NCI-H510A treated with DMSO at 0.1 percent for 48 hours (cell line): ENCODE measurements at places on chromosomes 13 and 19.

DNA sequence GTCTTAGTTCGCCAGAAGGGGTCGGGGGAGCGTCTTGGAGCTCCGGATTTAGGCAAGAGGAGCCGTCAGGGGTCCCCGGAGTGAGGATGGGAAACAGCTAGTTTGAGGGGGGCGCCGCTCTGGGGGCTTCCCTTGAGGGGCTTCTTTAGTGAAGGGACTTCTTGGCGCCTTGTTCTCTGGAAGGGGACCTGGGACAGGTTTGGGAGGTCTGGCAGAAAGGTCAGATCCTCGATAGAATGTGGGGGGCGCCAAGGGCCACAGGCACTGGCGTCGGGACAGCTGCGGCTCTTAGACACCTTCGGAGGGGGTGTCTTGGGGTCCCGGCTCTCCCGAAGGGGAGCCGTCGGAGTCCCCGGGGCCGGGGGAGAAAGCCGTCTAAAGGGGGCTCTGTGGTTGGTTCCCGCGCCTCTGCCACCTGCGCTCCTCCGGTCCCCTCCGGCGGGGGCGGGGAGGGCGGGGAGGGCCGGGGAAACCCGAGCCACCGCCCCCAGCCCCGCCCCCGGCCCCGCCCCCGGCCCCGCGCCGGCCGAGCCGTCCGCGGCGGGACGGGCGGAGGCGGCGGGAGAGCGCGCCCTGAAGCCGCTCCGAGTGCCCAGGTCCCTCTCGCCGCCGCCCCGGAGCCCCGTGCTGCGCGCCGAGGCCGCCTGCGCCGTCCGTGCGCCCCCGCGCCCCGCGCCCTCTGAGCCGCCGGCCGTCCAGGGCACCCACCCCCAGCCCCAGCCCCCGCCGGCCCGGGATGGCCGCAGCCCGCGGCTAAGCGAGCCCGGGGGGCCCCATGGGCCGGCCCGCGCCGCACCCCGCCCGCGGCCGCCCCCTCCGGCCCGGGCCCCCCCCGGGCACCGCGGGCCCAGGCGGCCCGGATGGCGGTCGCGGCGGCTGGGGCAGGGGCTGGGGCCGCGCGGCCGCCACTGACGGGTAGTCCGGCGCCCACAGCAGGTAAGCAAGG lies at the start of gene NRTN:
Gene NRTN (plus strand): TSS at position 552 of the 946 bp plus-strand sequence. CDS start 19,099 bp downstream, outside the sequence.
- DNase-seq: peak; percentile 35

DNA sequence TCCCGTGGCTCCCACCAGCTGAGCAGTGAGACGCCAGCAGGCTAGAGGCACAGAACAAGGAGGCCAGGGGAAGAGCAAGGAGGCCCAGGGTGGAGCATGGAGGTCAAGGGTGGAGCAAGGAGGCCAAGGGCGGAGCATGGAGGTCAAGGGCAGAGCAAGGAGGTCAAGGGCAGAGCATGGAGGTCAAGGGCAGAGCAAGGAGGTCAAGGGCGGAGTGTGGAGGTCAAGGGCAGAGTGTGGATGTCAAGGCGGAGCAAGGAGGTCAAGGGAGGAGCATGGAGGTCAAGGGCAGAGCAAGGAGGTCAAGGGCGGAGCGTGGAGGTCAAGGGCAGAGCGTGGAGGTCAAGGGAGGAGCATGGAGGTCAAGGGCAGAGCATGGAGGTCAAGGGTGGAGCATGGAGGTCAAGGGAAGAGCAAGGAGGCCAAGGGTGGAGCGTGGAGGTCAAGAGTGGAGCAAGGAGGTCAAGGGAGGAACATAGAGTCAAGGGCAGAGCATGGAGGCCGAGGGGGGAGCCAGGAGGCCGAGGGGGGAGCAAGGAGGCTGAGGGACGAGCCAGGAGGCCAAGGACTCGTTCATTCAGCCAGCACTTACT lies 27.7 kb downstream of the DPF1 start:
- DNase-seq: no peak

- no peak for DNase-seq
These were observed 466.3 kb downstream of the PCDH17 start for GRCh38 chr13:58097831-58098230.

GRCh38 chr19:16071072-16071691 lies 5.1 kb upstream of the TPM4 start:
- no peak for DNase-seq

- DNase-seq: no peak
These were observed 44.8 kb downstream of the ANKRD10 start for GRCh38 chr13:110869805-110870706.

DNA sequence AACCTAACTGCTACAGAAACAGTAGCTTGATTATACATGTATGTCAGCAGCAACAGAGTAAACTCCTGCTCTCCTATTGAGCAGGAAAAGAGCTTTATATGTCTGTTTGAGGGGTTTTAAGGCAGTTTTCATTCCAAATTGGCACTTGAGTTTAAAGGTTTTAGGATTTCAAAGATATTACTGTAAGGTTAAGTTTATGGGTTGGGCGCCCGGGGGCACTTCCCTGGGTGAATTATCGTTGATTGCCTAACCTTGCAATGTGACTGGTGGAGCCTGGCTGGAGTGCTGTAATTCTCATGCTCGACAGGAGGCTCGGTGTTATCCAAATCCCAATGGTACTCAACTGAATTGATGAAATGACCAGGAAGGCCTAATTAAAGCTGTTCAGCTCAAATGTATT lies 1586.1 kb downstream of the OLFM4 start:
- DNase-seq: no peak

DNA sequence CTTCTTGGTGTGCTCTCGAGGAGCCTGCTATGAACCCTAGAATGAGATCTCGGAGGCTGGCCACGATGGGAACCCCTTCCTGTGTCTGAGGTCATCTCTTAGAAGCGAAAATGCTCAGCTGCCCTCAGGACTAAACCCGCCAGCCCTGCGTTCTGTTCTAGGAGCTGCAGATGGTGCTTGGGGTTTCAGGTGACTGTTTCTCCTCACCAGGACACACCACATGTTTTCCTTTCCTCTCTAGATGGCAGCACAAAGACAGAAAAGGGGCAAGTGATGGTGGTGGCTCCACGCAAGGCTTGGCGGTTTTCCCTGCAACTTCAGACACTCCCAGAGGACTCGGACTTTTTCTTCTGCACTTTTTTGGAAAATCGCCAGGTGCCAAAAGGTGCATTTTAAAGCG lies 60.1 kb downstream of the RNASEH2B start:
- peak; percentile 13 for DNase-seq

- DNase-seq: no peak
These were observed 120.6 kb upstream of the WASF3 start for GRCh38 chr13:26436914-26437313.

- DNase-seq: peak; percentile 42
These were observed 676 bp downstream of the BRCA2 start for GRCh38 chr13:32316028-32316339.

DNA sequence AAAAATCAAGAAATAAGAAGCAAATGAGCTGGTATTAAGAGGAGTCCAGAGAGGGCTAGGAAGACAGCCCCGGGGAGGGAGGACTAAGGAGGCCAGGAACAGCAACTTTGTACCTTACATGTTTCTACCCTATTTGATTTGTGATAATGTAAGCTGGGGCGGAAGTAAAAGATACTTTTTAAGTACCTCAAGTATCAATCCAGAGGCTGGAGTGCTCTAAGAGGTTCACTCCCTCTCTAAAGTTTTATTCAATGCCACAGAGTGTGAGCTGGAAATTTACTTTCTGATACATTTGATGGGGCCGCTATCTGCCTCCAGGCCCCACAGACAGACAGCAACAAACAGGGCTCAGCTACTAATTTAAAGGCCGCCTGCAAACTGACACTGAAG lies 11.4 kb downstream of the MLLT1 start:
- no peak for DNase-seq

DNA sequence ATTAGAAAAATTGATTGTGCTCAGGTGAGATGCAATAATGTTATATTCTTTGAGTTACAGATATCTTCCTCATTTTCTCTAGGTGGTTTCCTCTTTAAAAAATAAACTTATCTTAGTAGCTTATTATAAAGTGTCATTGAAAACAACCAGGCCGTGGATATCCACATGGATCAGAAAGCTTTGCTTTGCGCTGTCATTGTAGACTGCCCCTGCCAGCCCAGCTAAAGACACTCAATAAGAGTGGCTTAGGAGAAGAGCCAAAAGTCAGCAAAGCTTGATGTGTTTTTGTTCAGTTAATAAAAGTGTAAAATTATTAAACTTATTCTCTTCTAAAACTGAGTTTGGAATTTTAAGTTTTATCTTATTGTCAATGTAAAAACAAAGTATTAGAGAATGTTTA lies 34.4 kb downstream of the TPP2 start:
- DNase-seq: no peak

DNA sequence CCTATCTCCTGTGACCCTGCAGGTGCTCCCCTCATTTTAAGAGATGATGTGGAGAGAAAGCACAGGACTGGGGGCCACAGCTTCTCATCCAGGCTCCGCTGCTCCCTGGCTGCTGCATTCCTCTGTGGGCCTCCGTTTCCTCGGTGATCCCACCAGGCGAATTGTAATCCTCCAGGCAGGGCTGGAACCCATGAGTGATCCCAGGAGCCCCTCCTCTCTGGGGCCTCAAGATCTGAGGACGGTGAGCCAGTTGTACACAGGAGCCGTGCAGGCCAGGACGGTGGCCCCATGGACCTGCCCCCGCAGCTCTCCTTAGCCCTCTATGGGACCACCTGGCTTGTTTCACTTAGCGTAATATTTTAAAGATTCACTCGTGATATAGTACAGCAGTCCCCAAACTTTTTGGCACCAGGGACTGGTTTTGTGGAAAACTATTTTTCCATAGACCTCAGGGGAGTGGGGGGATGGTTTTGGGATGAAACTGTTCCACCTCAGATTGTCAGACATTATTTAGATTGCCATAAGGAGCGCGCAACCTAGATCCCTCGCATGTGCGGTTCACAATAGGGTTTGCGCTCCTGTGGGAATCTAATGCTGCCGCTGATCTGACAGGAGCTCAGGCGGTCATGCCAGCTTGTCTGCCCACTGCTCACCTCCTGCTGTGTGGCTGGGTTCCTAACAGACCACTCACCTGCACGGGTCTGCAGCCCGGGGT lies 5.6 kb downstream of the FFAR3 start:
- DNase-seq: no peak

- no peak for DNase-seq
These were observed 97.6 kb upstream of the SIAH3 start for GRCh38 chr13:45949161-45949560.

- peak; percentile 68 for DNase-seq
These were observed 49.9 kb downstream of the AP1M1 start for GRCh38 chr19:16247353-16248182.

DNA sequence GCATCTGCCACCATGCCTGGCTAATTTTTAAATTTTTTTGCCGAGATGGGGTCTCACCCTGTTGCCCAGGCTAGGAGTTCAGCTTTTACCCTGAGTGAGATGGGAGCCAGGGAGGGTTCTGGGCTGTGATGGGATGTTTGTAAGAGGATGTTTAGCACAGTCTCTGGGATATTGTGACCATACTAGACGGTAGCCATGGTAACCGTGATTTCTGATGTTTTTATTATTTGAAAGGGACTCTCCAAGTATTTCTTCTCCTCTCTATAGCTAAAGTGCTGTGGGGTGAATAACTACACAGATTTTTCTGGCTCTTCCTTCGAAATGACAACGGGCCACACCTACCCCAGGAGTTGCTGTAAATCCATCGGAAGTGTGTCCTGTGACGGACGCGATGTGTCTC lies 10.4 kb downstream of the TSPAN16 start:
- no peak for DNase-seq

- no peak for DNase-seq
These were observed 221.5 kb downstream of the LHFPL6 start for GRCh38 chr13:39381456-39381855.

- DNase-seq: no peak
These were observed 12.1 kb upstream of the FCGBP start for GRCh38 chr19:39946532-39946931.
